ENCODE measurements at places on chromosomes 1 and 21.

GRCh38 chr21:33127868-33128242 is 57.9 kb downstream of the OLIG1 start:
- DNase-seq = no peak

DNA sequence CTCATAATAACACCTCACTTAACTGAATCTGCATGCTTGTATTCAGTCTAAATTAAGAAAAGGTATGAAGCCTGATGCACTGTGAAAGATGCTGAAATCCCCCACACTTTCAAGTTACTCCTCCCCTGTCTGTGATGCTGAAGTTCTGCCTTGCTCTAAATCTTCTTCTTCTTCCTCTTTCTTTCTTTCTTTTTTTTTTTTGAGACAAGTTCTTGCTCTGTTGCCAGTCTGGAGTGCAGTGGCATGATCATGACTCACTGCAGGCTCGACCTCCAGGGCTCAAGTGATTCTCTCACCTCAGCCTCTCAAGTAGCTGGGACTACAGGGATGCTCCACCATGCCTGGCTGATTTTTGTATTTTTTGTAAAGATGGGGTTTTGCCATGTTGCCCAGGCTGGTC is 231.0 kb upstream of the B3GALT2 start:
- no peak for DNase-seq

GRCh38 chr1:108831225-108831624 is 25.7 kb downstream of the AKNAD1 start:
- no peak for DNase-seq

DNA sequence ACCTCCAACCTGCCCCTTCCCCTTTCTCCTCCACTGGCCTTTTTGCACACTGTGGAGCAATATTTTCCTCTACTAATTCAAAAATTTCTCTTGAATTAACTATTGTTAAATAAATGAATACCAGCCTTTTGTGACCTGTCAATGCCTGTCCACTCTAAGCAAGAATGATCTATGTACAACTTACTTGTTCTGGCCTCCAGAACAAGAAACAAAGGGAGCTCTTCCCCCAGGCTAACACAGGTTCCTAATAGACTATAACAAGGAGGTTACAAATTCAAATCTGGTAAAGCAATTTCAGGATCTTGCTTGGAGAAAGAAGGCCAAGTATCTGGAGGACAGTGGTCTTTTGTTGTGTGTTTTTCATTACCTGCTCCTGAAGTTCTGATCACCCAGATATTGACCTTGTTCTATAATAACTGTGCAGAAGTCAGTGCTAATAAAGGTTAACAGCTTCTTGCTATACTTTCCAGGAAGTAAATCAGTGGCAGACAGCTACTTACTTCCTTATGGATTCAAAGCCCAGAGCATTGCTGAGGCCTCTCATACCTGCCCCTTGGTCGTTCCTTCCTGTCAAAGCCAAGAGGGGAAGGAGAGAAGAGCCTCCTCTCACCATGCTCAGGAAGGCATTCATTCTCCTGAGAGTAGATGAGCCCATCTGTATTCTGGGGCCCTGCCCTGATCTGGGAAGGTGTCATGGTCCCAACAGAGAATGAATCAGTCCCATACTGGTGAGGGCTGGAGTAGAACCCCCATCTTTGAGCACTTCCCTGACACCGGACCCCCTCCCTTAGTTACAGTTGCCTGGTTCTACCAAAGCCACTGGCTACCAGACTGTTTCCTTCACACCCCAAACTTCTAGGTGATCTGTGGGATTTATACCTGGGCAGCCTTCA is 56.8 kb downstream of the DESI2 start:
- no peak for DNase-seq

DNA sequence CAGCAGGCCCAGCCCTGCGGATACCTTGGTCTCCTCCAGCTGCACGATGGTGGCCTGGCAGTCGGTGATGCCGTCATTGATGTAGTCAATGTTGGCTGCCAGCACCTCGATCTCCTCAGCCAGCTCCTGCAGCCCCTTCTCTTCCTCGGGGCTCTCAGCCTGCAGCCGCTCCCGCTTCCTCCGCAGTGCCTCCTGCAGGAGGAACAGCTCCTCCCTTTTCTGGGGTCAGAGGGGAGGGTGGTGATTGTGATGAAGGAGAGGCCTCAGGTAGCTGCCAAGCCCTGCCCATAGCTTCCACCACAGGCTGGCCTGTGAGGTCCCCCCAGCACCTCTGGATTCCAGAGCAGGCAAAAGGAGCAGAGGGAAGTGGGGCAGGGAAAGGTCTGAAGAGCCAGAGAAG is 33.4 kb downstream of the KIF21B start:
- DNase-seq = no peak

- DNase-seq = no peak
These were observed 235.3 kb upstream of the NRIP1 start for GRCh38 chr21:15300131-15300530.

- no peak for DNase-seq
These were observed 49.1 kb downstream of the RIPK4 start for GRCh38 chr21:41717573-41718330.

GRCh38 chr1:31617218-31617915 is at the start of gene HCRTR1:
TSS of gene HCRTR1 (plus strand) at chr1:31617689. CDS start at chr1:31619193, 1,504 bp downstream.
- no peak for DNase-seq

- peak; percentile 44 for DNase-seq
These were observed 55.7 kb upstream of the ETV3 start for GRCh38 chr1:157193702-157194391.

DNA sequence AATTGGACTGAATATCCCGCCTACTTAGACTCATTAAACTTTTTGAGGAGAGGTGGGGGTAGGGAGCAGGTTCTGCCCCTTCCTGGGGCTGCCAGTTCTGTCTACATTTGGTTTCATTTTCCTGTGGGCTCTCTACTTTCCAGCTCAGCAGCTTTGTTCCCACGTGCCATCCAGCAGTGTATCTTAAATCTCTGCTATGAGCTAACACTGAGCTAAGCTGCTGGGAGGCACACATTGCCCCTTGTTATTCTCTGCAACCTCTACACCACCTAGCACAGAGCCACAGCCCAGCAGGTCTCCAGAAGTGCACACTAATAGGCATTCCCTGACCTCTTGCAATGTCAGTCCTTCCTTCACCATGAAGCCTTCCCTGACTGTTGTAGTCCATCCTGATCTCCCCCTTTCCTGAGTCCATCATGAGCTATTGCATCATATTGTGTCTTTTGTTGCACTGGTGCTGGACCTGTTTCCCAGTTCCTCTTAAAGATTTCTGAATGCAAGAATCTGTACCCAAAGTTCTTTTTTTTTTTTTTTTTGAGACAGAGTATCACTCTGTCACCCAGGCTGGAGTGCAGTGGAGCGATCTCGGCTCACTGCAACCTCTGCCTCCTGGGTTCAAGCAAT is 28.7 kb upstream of the NRDC start:
- no peak for DNase-seq

GRCh38 chr1:244783138-244783537 is 52.3 kb upstream of the COX20 start:
- no peak for DNase-seq

DNA sequence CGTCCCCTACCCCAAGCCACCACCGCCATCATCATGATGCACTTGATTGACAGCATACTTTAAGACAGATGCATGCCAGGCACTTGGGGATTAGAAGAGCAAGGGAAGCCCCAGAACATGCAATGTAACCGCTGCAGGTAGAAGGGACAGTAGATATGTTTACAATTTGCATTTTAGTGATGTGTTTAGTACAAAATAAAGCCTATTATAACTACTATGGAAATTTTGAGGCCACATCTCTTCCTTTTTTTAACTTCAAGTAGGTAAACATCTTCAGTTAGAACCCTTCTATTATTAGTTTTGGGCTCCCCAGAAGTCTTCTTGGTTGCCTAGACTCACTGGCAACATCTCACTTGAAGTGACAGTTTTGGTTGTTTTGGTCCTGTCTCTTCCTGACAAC is 25.3 kb downstream of the CR1L start:
- DNase-seq = no peak

- no peak for DNase-seq
These were observed 282.4 kb downstream of the HLX start for GRCh38 chr1:221161571-221162041.

DNA sequence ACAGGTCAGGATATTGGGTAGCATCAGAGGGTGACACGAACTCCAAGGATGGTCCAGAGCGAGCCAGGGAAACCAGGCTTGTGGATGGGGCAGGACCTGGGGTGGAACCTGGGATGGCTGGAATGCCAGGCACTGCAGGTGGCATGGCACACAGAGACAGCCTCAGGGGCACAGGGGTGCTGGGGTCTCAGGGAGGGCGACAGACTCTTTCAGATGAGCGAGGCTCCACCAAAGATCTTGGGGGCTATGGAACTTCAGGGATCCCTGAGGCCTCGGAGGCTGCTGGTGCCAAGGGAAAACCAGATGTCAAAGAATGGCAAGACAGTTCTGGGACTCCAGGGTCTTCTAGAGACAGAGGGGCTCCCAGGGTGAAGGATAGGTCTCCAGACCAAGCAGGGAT is 21.4 kb downstream of the IGFN1 start:
- no peak for DNase-seq

GRCh38 chr21:9753943-9754342 is 767.4 kb upstream of the TPTE start:
- DNase-seq = no peak

DNA sequence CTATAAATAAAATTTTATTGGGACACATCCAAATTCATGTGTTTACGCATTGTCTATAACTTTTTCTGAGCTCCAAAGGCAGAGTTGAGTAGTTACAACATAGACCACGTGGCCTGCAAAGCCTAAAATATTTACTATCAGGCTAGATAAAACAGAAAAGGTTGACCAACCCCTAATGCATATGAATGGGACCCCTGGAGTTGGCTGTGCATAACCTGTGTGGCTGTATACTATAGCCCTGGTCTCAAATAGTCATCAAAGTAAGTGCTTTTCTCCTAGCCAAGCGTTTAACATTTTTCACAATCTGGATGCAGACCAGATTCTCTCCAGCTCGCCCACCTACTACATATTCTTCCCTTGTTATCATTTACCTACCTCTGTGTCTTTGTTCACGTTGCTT is 60.4 kb downstream of the CYYR1 start:
- no peak for DNase-seq

- no peak for DNase-seq
These were observed 833.3 kb downstream of the LTN1 start for GRCh38 chr21:28159396-28159795.

GRCh38 chr1:159302095-159302494 is at the start of gene FCER1A:
TSS of gene FCER1A (plus strand) at chr1:159302336. CDS start at chr1:159302365, 29 bp downstream.
- no peak for DNase-seq

DNA sequence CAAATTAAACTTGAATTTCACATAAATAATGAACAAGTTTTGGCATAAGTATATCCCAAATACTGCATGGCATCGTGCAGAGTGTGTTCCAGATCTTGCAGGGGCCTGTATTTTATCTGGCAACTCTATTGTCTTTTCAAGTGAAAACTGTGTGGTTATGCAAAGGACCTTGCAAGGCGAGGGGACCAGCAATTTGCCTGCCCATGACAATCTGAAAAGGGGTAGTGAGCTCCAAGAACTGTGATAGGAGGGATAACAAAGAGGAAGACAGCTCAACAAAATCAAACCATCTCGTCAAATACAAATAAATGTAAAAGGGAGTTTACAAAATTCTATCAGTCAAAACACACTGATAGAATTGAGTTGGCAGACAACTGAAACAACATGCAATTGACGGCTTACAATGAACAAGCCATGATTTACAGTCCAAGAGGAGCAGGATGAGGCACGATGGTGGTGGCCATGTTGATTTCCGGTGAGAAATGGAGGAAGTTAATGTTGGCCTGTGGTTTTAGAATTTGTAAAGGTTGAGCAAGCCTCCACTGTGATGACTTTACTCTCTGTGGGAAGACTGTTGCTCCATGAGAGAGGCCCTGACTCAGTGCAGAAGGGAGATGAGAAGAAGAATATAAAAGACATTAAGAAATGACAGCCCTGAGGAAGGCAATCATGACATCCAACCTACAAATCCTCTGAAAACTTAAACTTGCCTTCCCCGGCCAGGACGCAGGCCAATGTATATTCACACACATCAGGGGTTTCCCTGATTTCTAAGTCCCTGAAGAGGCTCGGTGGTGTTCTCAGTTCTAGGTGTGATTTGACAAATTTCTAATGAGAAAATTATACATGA is 132.2 kb downstream of the ADSS2 start:
- DNase-seq = peak; percentile 31

DNA sequence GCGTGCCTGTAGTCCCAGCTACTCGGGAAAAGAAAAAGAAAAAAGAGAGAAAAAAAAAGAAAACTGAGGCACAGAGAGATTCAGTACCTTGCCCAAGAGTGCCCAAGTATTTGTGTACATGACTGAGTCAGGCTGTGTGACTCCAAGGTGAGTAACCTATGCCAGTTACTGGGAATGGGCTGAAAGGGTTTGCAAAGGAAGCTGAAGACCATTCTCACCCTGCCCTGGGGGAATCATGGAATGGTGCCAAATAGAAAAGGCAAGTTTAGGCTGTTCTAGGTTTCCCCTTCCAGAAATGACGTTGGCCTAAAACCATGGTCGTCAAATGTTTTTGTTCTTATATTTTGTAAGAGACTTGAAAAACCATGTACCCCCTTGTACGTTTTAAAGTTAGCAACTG is 37.9 kb upstream of the LRIG2 start:
- DNase-seq = no peak

DNA sequence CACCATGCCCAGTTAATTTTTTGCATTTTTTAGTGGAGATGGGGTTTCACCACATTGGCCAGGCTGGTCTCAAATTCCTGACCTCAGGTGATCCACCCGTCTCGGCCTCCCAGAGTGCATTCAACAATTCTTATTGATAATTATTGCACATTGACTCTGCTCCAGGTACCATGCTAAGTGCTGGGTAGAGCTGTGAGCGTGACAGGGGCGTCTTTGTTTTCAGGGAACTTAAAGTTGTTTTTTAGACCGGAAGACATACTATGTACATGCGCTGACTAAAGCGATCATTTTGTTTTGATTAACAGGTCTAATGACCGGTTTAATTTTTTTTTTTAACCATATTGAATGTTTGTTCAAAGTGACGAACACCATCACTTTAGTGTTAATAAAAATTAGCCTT is 4.0 kb downstream of the CD247 start:
- no peak for DNase-seq

- no peak for DNase-seq
These were observed 25.3 kb downstream of the PIGK start for GRCh38 chr1:77193951-77194350.

Data from activated CD8-positive, alpha-beta memory T cell treated with anti-CD3 and anti-CD28 coated beads for 48 hours (primary cell).